ENCODE measurements at places on chromosomes 3 and 15. TPM values are rescaled to one million over a fixed set of nuclear protein-coding genes. Genes with fewer than 3 reads are reported as not detected.

DNA sequence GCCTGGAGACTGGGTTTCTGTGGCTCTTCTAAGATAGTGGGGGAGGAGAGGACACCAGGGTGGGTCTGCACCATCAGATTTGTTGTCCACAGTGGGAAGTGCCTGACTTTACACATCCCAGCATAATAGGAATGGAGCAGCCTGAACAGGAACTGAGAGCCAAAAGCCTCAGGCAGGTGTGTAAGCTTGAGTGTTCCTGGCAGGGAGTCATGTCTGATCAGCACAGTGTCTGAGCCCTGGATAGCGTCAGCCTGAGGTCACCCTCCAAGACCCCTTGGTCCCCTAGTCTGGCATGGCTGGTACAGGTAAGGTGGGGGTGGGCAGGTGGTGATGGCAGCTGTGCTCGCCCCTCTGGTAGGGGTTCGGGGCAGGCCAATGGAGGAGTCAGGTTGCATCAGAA is 20.2 kb downstream of the INSYN1 start:
- no peak for DNase-seq

- DNase-seq: no peak
Measured at GRCh38 chr15:50135031-50135551, 16.1 kb upstream of the ATP8B4 start.

- no peak for DNase-seq
Measured at GRCh38 chr15:47670365-47670764, 46.9 kb upstream of the SEMA6D start.

DNA sequence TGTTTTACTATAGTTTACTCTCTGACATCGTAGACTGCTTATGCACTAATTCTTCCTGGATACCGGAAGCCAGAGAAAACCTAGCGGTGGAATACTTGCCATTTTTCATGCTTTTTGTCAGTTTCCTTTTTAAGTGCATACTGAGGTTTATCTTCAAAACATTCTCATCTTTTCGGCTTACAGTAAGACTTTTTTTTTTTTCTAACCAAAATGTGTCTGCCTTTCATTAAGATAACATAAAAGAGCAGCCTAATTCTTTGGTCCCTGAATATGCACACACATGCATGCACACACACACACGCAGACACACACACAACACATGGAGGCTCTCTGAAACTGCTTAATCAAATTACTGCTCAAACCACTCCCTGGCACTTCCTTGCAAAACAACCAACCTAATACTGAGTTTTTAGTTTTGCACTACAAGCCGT is 1.3 kb downstream of the ZNF445 start:
- no peak for DNase-seq

GRAMD1C gene
- total RNA-seq: 0.21 TPM

DNA sequence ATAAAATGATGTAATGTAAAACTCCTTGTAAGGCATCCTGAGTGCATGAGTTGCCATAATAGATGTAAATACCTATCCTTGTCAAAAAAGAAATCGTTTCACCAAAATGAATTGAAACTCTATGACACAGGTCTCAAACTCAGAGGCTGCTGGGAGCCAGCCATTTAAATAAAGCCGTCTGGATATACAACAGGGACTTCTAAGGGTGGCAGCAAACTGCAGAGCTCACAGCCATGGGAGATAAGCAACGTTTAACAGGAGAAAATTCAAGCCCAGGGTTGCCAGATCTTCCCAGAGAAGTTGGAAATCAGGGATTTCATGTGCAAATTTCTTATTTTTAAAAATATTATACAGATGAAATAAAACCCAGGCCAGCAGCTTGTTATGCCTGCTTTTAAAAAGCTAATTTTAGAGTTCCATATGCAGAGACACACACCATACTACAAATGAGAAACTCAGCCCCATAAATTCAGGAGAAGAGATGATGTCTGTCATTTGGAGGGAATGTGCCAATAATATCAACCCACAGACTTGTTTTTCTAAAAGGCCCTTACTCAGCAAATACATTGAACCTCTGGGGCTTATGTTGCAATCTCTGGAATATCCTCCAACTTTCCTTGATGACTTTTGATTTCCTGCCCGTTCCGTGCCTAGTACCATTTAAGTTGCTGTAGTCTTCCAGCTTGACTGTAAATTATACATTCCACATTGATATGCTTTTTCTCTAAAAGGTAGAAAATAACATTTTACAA is 75.6 kb downstream of the AQP9 start:
- no peak for DNase-seq

ZCWPW2 gene
- total RNA-seq: not detected

- no peak for DNase-seq
Measured at GRCh38 chr3:116841003-116841735, 131.6 kb downstream of the TUSC7 start.

DUSP7 gene
- total RNA-seq: 76.5 TPM

BNC1 gene
- total RNA-seq: not detected

GRCh38 chr3:169041677-169042171 is 621.8 kb downstream of the MECOM start:
- DNase-seq: no peak

GRCh38 chr15:38602910-38603670 is 38.5 kb upstream of the RASGRP1 start:
- no peak for DNase-seq

GRCh38 chr15:28935316-28935715 is 49.5 kb downstream of the APBA2 start:
- no peak for DNase-seq

GMNC gene
- not detected for total RNA-seq

DNA sequence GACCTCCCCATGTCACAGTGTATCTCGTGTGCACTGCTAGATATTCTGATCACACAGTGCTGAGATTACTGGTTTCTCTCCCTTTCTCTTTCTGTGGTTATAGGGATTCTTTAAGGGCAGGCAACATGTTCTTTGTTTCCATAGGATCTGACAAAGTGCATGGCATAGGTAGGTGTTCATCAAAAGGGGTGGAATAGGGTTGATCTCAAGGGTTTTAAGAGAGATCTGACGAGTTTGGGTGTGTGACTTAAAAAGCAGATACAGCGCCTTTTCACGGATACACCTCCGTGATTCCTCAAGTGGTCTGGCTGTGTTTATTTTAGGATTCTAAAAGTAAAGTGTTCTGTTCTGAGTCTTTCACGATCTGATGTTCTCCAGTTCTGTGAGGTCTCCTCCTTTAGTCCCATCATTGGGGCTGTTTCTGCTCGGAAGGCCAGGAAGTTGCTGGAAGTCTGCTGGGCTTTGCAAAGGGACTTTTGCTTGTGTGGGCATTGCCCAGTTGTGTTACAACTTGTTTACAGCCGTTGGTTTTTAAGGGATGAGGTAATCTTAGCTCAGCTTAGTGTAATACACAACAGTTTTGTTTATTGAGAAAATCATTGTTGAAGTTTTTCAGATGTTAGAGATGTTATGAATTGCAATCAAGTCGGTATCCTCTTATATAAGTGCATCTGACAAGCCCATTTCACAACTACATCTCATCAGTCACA is 34.8 kb downstream of the IGF1R start:
- no peak for DNase-seq

GRCh38 chr3:151356794-151357462 is 27.6 kb upstream of the P2RY13 start:
- DNase-seq: no peak

DNA sequence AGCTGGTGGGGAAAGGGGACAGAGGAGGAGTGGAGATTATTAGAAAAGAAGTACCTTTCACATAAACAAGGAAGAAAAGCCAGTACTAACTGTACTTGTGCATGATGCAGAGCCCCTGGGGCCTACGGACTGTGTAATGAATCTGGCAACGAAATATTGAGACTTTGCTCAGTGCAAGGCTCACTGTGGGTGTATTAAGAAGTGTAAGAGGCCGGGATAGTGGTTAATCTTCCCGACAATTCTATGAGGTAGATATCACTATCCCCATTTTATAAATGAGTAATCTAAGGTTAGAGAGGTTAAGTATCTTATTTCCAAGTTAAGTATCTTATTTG is 89.5 kb downstream of the WDR76 start:
- no peak for DNase-seq

DNA sequence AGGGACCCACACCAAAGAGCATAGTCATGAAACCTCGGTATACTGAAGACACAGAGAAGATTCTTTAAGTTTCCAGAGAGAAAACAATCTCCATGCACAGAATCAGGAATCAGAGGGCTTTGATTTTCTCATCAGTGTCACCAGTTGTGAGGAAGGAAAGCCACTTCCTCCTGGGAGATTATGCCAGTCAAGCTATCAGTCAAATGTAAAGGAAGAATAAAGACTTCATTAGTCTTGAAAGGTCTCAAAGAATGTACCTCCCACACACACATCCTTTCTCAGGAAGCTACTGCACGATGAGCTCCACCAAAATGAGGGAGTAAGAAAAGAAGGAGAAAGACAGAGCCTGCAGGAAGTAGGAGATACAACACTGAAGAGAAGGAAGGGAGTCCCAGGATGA is 486.3 kb downstream of the SHQ1 start:
- DNase-seq: no peak

DNASE1L3 gene
- 10.0 TPM for total RNA-seq

ITIH1 gene
- total RNA-seq: 2.0 TPM
